ENCODE measurements at places on chromosomes 5 and 9.

GRCh38 chr5:105688227-105688792 is 1982.4 kb downstream of the EFNA5 start:
- DNase-seq: no peak

DNA sequence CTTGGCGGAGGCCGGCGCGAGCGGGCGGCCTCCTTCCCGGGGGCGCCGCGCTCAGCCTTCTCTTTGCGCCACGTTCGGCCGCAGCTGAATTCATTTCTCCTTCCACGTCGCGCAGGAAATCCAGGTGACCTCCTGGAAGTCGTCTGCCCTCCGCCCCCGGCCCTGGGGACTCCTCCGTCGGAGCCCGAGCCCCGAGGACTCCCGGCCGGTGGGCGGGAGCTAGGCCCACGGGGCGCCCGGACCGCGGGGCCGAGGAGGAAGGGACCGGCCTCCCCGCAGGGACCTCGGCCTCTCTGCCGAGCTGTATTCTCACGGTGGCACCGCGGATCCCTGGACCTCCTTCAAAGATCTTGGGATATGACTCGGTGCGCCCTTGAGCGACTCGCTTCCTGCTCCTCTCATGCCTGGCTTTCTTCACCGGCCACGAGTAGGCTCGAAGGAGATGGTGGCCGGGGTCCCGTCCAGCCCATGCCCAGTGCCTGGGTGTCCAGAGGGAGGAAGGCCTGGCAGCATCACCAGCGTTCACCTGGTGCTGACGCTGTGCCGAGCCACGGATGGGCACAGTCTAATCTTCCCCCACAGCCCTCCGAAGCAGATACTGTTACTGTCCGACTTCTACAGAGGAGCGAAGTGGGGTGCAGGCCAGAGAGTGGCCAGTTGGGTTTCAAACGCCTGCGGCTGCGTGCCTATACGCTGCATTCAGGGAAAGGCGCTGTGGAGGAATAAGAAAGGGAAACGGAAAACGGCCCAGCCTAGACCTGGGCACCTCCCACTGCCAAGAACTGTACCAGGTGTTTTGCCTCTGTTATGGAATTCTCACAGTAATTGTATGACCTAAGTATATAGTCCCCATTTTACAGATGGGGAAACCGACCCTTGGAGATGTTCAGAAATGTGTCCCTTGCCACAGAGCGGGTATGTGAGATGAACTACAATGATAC is 47.3 kb downstream of the PAX5 start:
- DNase-seq: no peak

- no peak for DNase-seq
Observed at GRCh38 chr5:191036-191948, at the start of gene LRRC14B. Gene LRRC14B (plus strand): TSS chr5:191495. CDS start chr5:191539, 44 bp downstream.

GRCh38 chr9:111897601-111898137 is 1.1 kb downstream of the UGCG start:
- no peak for DNase-seq

DNA sequence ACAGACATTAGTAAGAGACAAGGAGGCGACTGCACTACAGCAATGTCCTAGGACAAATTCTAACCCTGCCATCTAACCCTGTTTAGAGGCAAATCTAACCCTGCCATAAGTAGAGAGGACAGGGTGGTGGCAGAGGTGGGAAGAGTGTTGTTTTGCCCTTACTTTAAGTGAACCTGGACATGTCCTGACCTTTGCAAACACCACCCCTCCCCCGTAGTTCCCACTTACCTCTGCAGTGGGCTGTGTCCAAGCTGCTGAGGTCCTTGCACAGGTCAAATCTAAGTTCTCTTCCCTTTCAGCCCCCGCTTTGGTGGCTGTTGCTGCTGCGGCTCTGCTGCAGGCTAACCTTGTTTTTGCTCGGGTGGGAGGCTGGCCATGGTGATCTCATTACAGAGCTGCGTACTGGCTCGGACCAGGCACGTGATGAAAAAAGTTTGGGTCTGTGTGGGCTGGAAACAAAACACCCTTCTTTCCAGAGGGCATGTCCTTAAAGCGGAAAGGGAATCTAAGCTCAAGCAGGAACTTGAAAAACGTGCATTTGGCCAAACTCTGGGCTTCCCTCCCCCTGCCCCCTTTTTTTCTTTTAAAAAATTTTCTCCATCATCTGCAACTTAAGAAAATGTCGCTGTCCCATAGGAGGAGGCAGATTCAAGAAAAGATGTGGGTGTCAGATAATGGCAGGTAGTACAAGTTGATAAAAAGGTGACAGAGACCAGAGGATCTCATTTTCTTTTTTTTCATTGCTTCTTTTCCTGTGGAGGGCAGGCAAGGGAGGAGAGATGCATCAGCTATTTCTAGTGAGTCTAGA is at the start of gene FAXDC2:
Gene FAXDC2 (minus strand): TSS at position 349 of the 808 bp plus-strand sequence. CDS start 12,425 bp downstream, outside the sequence.
- no peak for DNase-seq

DNA sequence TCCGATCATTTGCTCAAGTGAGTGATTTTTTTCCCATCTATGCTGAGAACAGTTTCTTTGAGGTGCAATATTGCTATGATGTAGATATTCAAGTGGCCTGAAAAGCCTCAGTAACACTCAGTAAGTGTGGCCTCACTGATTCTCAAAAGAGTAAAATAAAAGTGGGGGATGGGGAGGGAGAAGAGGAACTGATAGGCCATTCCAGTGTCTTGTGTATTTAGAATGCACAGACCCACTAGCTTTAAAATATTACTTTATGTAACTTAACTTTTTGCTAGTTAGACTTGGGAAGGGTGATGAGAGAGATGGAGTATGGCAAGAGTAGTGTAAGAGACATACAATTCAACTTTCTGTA is 79.5 kb upstream of the ZNF608 start:
- no peak for DNase-seq

DNA sequence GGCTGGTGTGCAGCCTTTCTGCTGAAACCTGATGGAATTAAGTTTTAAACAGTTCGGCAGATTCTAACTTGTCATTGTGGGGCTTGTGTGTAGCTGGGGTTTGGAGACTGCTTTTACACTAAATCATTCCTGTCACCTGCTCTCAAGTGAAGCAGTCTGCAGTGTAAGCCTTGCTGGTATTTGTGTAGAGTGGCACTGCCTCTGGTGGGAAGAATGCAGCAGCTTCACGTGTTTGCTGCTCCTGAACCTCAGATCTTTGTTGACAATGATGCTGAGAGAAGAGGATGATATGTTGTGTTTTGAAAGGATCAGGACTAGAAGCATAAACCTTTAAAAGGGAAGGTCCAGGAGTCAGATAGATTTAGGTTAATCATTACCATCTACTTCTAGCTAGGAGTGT is 88.1 kb downstream of the KDM4C start:
- no peak for DNase-seq

GRCh38 chr5:40555886-40556285 is 123.8 kb upstream of the PTGER4 start:
- DNase-seq: no peak

- no peak for DNase-seq
Observed at GRCh38 chr9:137602661-137603060, 2.8 kb upstream of the ARRDC1 start.

DNA sequence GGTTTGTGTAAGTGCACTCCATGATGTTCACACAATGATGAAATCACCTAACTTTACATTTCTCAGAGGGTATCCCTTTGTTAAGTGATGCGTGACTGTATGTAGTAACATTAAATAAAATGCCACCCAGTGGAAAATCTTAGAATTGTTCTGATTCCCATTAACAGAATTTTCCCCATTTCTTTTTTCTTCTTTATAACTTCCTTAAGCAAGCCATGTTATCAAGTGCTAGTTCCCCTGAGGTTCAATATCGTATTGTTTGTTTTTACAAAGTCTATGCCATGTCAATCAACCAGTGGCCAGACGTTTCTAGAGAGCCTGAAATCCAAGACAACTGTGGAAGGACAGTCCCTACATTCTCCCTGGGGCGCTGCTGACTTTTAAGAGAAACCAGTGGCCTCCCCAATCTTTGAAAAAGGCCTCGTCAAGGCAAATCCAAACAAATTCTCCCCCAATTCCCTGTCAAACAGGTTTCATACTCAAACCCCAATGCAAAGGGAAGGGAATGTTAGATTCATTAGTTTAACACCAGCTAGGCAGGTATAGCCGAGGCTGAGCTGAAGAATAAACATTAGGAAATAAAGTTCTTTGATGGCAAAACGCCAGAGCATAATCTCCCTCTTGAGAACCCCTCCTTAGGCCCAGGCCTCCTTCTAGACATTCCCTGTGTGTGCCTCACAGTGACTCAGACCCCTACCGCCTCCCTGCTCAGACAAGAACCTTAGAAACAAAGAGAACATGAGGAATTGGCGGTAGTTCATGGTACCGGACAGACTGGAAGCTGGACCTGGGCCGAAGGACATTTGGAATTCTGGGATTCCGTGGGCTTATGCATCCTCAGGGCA is 198.7 kb downstream of the GNA14 start:
- no peak for DNase-seq

DNA sequence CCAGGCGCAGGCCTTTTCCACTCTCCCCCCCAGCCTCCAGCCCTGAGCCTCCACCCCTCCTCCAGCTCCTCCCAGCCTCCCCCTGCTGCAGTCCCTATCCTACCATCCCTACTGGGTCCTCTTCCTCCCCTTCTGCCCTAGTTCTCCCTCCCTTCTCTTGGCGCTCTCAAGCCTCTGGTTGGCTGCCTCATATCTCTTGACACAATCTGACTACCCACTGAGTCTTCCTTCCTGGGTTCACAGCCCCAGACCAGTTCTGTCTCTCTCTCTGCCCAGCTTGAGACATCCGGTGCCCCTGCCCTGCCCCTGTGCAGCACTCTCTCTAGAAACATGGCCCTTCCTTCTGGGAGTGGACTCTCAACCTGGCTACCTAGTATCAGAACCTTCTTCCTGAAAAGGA is 76.2 kb downstream of the TSPAN17 start:
- DNase-seq: no peak

DNA sequence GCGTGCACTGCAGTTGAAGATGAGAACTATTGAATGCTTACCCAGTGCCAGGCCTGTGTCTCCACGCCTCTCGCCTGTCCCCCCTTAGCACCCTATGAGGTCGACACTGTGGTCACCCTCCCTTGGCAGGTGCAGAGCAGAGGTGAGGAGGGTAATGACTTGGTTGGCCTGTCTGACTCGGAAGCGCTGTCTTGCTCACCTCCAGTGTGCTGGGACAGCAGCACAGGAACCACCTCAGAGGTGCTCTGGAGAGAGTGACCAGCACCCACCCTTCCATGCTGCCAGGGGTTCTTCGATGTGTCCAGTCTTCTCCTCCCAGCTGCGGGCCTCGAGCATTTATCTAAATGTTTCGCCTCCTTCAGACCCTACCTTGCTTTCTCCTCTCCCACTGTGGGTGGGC is 178.3 kb upstream of the IRX2 start:
- DNase-seq: no peak

DNA sequence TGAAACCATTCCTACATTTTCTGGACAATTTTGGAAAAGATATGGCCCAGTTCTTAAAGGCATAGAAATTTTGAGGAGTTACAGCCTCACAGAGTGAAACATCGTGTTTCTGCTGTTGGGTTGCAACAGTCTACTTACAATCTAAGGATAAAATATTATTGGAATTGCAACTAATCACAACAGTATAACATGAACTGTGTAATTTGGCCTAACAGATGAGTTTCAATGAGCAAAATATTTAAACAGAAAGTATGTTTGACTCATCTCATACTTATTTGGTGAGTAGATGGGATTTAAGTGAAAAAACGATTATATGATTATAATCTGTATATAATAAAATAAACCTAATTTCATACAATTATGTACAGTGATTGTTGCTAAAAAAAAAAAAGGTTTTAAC is 1061.8 kb downstream of the CDH12 start:
- DNase-seq: no peak

GRCh38 chr5:4124221-4124970 is 528.8 kb downstream of the IRX1 start:
- DNase-seq: no peak

DNA sequence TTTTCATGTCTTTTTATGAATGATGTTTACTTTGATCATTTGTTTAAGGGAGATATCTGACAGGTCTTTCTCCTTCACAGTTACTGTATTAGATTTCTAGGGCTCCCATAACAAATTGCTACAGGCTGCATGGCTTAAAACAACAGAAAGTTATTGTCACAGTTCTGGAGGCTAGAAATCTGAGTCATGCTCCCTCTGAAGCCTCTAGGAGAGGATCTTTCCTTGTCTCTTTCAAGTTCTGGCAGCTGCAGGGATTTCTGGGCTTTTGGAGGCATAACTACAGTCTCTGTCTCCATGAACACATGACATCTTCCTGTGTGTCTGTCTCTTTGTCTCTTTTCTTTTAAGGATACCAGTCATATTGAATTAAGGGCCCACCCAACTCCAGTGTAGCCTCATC is 557.3 kb upstream of the SEMA6A start:
- DNase-seq: no peak

- no peak for DNase-seq
Observed at GRCh38 chr9:97806721-97807120, 46.3 kb upstream of the FOXE1 start.

GRCh38 chr9:94645901-94646300 is 6.6 kb upstream of the FBP1 start:
- DNase-seq: no peak
